Endothelial cell (in vitro differentiated cells): ENCODE measurements at places on chromosomes 6 and 20. TPM values are rescaled to one million over a fixed set of nuclear protein-coding genes. Genes with fewer than 3 reads are reported as not detected.

DNA sequence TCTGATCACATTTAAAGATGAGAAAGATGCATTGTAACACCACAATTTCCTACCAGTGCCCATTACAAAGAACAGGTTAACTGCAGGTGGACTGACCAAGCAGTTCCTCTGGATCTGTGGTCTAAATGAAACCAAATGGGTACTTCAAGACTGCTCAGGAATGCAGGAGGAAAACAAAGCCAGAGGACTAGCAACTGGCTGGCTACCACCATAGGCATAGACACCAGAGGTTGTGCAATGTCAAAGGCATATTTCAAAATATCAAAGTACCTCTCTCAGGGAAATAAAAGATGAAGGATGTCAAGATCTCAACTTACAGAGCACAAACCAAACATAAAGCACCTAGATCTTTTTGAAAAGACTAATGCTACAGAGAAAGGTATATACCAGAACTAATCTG is 65.5 kb downstream of the GMDS start:
- no peak for DNase-seq

GRCh38 chr6:36095497-36096391 is 34.6 kb upstream of the MAPK13 start:
- no peak for DNase-seq

DNA sequence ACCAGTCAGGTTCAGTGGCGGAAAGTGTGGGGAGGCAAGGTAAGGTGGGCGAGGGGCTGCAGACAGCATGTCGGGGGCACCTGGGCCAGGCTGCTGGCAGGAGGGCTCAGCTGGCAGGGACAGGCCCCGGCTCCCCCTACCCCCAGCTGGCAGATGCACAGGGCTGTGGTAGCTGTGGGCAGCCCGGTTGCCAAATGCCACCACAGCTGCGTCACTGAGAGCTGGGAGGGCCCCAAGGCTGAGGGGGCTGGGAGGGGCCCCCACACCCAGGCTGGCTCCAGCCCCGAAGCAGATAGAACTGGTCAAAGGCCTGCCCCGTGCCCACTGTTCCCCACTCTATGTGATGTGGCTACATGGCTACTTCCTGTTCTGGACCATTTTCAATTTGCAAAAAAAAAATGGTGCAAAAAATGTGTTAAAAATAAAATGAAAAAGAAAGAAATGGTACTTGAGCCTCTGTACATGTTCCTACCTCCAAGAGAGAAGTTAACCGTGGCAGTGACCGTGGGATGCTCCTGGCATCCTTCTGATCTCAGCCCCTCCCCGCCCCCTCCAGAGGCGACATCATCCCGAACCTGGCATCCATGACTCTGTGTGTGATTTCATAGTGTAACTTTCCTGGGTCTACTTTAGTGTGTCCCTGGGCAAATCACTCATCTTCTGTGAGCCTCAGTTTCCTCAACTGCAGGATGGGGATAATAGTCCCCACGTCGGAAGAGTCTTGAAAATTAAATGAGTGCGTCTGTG is 64.4 kb downstream of the UBE2V1 start:
- no peak for DNase-seq

GRCh38 chr6:113763311-113763766 is 93.8 kb upstream of the MARCKS start:
- no peak for DNase-seq

GRCh38 chr6:33204415-33205190 is at the start of gene HSD17B8:
Gene HSD17B8 (plus strand): TSS chr6:33204655. CDS start chr6:33204669, 14 bp downstream.
- peak; percentile 93 for DNase-seq

- DNase-seq = peak; percentile 45
Measured at GRCh38 chr6:125154761-125155135, 1.2 kb downstream of the TPD52L1 start.

GRCh38 chr20:37989601-37990295 is 43.5 kb downstream of the TTI1 start:
- no peak for DNase-seq

- no peak for DNase-seq
Measured at GRCh38 chr20:10313215-10313614, 94.6 kb downstream of the SNAP25 start.

DNA sequence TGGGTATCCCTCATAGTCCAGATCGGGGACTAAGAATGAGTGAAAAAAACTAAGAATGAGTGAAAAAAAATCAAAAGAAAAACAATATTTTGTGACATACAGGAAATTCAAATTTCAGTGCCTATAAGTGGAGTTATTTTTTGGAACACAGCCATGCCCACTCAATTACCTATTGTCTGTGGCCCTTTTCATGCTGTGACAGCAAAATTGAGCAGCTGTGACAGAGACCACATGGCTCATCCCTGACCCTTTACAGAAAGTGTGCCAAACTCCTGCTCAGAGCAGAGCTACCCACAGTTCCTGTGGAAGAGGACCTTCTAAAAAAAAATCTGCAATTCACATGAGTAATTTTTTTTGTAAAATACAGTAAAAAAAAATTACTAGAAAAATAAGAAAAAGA is 1.4 kb downstream of the NCR2 start:
- DNase-seq = no peak

DNA sequence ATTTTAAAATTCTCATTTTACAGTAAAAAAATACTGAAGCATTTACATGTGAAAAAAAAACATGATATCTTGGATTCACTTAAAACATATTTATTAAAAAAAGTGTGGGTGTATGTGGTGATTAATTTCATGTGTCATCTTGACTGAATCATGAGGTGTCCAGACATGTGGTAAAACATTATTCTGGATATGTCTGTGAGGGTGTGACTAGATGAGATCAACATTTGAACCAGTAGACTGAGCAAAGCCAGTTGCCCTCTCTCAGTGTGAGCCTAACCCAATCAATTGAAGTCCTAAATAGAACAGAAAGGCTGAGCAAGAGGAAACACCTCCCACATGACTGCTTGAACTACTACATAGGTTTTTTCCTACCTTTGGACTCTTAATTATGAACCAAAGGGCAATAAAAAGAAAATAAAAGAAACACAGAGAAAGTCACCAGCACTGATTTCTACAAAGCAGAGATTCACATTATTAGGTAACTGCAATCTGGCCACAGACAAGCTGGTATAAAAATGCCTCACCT is 90.5 kb upstream of the VGLL2 start:
- no peak for DNase-seq

GRCh38 chr6:56841751-56842150 is 113.2 kb upstream of the BEND6 start:
- no peak for DNase-seq

- no peak for DNase-seq
Measured at GRCh38 chr20:37697314-37697713, 3.5 kb downstream of the CTNNBL1 start.

- DNase-seq = no peak
Measured at GRCh38 chr6:90361174-90361573, 64.5 kb upstream of the BACH2 start.

DNA sequence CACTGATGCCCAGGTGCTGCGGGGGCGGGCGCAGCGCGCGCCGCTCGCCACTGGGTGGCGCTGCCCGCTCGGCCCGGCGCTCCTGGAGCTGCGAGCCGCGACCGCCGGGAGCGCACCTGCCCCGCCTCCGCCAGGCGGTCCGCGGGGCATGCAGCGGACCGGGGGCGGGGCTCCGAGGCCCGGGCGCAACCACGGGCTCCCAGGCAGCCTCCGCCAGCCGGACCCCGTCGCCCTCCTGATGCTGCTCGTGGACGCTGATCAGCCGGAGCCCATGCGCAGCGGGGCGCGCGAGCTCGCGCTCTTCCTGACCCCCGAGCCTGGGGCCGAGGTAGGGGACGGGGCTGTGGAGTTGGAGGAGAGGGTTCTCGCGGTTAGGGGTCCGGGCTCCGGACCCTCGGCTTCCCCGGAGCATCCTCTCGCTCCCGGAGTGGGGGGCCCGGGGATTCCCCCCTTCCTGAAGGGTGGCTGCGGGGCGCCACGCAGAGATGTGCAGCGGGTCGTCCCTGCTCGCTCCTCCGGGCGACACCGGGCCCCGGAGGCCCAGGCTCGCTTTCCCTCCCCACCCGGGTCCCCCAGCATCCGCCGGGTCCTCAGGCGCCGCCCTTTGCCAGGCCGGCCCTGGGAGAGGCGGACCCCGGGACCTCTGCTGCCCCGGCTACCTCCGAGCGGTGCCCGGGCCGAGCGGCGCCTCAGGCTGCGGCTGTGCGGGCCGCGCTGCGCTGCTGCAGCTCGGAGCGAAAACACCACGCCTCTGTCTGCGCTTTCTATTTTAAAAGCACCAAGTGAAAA is at the start of gene BCAS4:
TSS of gene BCAS4 (plus strand) at position 216 of the 789 bp plus-strand sequence. CDS start at position 239, 23 bp downstream.
- DNase-seq = peak; percentile 90

DNA sequence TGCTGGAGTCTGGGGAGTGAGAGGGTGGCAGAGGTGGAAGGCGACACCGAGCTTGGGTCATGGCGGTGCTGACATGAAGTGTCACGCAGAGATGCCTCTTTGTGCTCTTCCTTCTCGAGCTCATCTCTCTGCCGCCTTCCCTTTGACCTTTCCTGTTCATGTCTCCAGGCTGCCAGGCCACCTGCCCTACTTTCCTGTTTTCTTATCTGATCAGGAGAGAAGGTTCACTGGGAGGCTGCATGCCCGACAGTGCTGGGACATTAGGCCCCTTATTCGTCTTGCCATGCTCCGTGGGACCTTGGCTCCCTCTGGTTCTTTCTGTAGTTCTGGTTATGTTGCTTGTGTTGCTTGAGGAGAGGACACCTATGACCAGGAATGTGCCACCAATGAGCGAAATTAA is 33.2 kb downstream of the CST8 start:
- DNase-seq = no peak

GRCh38 chr6:166156942-166157341 is 10.7 kb downstream of the TBXT start:
- DNase-seq = no peak

DNA sequence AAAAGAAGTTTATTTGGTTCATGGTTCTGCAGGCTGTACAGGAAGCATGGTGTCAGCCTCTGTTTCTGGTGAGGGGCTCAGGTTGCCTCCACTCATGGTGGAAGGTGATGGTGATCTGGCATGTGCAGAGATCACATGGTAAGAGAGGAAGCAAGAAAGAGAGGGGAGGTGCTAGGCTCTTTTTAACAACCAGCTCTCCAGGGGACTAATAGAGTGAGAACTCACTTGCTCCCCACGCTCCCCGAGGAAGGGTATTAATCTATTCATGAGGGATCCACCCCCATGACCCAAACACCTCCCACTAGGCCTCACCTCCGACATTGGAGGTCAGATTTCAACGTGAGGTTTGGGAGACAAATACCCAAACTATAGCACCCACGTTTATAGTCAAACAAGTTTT is 4.0 kb upstream of the GJB7 start:
- DNase-seq = no peak

DNA sequence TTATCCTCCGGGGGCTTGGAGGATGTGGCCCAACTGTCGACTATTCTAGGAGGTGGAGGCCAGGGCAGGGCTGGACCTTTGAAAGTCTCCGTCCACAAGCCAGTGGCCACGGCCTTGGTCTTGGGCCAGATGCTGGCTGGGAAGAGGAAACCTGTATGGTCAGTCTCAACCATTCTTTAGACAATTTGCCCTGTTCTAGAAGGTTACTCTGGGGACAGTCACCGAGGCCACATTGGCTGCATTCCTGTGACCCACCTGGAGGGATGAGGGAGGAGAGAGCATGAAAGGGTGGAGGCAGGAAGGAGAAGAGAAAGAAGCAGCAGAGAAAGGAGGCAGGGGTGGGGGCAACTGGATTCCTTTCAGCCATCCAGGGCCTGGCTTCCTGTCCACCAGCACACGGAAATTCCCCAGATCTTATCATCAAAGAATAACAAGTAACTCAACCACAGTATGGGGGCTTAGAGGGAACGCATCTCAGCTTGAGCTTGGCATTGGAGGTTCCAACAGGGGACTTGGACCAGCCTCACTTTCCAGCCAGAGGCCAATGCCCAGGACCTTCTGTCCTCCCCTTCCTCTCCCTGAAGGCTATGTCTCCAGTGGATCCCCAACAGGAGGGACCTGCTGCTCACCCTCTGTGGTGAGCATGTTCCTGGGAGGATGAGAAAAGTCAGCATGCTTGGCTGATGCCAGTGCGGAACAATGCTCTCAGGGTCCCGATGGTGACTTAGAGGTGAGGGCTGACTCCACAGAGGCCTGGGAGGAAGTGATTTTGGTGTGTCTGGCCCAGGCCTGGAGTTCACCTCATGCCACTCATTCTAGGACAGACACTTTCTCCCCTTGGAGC is 30.4 kb downstream of the TGM2 start:
- peak; percentile 33 for DNase-seq

GRCh38 chr6:98433325-98434056 is 400.9 kb upstream of the POU3F2 start:
- DNase-seq = no peak

DNA sequence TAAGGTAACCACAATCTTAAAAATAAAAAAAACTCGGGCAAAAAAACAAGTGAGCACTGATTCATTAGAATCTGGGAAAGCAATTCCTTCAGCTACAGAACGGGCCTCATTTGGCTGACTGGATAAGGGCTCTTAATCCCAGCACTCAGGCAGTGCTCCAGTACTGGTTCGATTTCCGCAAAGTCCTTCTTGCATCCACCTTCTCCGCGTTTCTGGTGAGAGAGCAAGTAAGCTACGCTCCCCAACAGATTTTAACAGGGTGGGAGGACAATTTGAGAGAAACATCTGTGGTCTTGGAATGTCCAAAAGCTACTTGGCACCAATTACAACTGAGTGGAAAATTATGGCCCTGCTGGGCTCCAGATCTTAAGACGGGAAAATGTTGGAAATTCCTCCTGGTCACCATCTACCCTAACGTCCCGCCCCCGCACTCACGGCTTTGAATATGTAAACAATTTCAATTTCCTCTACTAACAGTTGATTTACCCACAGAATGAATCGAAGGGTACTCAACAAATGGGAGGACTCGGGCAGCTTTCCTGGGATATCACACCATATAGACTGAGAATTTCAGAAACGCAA is 18.1 kb upstream of the ZSCAN9 start:
- no peak for DNase-seq

GRCh38 chr6:27768556-27768955 is 143.6 kb downstream of the OR2B2 start:
- no peak for DNase-seq

DNA sequence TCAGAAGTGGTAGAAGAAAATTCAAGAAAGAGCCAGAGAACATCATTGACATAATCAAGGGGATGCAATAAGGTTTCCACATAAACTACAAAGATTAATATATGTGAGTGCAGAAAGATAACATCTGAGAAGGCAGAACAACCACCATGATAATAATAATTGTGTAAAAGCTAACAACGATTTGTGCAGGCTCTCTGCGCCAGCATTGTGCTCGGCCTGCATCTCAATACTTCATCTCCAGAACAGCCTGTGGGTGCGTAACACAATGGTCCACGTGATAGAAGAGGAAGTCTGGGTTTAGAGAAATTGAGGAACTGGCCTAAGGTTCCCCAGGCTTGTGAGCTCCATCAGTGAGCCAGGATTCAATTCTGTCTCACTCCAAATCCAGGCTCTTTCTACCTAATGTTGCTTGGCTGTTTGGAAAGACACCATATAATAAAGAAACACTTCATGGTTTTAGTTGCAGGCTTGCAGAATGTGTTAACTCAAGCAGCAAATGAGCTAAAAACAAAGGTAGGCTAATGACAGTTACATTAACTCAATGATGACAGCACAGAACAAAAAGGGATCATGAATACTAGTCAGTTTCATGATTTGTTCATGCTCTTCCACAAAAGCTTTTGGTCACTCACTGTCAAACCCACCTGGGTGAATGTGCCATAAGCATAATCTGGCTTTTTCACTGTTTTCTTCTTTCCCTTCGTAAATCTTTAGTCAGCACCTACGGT is 71.2 kb downstream of the LY86 start:
- no peak for DNase-seq

PREP gene
- 39.6 TPM for total RNA-seq

GPR63 gene
- 1.5 TPM for total RNA-seq

CCND3 gene
- 39.3 TPM for total RNA-seq

FAM209B gene
- 0.56 TPM for total RNA-seq

PDE7B gene
- 0.62 TPM for total RNA-seq

C20orf173 gene
- total RNA-seq = not detected

BFSP1 gene
- total RNA-seq = 3.5 TPM

MICB gene
- 3.6 TPM for total RNA-seq

WTAP gene
- total RNA-seq = 95.4 TPM

LY6G5B gene
- 16.3 TPM for total RNA-seq
